ENCODE measurements at places on chromosomes 11 and 22.
A peak's percentile ranks its signal among the peaks of the same experiment; 100 is the strongest.

- no peak for DNase-seq
Measured at GRCh38 chr22:44182588-44183286, 2.0 kb downstream of the PARVG start.

DNA sequence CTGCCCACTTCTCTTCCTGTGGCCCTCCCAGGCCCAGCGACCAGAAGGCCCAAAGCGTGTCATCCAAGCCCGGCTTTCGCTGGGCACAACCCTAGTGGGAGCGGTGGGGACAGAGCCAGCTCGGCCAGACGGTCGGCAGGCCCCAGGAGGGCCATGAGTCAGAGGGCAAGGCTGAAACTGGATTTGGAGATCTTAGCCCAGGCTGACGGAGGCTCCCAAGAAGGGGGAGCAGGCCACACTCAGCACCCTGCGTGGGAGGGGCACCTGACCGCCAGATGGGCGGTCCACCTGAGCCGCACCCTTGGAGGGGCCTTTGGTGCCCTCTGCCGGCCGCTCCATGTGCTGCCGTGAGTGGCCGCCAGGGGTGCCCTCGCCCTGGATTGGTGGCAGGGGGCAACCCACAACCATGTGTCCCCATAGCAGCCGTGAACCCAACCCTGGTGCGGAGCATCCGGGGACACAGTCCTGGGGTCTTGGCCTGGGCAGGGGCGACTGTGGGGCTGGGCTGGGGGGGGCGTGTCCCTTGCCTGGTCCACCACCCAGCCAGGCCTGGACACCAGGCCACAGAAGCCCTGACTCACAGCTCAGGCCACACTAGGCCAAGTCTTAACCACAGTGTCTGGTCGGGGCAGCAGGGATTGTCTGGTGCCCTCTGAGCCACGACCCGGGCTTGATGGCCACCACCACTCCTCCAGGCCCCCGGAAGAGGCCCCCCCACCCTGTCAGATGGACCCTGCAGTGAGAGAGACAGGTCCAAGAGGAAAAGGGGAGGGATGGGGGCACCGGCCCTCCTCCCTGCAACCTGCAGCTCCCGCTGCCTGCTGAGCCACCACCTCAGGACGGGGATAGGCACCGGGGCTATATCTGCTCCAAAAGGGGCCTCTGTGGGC, 19.2 kb upstream of the TALDO1 start:
- peak; percentile 68 for DNase-seq

DNA sequence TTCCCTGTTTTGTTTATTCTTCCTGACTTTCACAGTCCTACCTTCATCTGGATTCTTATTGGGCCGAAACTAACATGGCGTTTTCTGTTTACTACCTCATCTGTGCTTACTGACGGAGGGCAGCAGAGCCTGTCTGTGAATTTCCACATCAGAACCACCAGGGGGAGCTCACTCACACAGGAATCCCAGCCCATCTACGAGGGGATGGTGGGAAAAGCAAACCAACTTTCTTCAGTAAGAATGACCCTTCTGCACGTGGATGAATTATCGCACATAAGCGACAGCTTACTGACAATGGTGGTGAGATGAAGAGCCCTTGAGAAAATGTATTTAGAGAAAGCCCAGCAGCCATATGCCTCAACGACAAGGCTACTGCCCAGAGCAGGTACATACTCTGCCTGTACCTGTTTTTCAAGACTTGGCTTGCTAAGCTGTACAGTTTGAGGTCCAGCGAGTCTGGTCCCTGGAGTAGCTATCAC, 42.5 kb downstream of the LARGE2 start:
- DNase-seq, result peak; percentile 81

- no peak for DNase-seq
Measured at GRCh38 chr11:9787981-9788521, 124.2 kb downstream of the SWAP70 start.

- no peak for DNase-seq
Measured at GRCh38 chr11:79165908-79166307, 274.9 kb downstream of the TENM4 start.

DNA sequence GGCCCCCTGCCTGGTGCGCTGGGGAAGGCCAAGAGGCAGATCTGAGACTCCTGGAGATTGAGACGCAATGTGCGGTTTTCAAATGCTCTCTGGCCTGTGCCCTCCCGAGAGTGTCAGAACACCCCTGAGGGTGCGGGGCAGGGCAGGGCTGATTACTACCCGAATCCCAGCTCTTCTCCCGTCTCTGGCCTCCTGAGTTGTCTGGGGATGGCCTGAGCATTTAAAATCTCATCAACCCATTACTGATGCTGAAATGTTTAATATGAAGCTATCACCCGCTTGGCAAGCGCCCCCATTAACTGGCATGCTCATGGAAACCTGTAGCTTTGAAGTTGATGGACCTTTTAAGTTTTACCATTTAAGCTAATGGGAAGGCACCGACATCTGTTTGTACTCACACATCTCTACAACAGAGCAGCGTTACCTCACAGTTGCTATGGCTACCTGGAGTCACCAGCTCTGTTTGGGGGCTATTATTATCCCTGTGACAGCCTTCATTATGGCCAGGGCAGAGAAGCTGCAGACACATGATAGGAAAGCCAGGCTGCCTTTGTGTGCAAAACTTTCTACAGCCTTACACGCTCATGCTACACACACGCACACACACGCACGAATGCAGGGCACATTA, 3.6 kb upstream of the MB start:
- no peak for DNase-seq
